ENCODE measurements at places on chromosomes 7 and 10.
A peak's percentile ranks its signal among the peaks of the same experiment; 100 is the strongest.

GRCh38 chr7:75732764-75733630, 5.7 kb downstream of the HIP1 start:
- no peak for DNase-seq

GRCh38 chr7:154676422-154677073, 326.4 kb downstream of the PAXIP1 start:
- DNase-seq = no peak

DNA sequence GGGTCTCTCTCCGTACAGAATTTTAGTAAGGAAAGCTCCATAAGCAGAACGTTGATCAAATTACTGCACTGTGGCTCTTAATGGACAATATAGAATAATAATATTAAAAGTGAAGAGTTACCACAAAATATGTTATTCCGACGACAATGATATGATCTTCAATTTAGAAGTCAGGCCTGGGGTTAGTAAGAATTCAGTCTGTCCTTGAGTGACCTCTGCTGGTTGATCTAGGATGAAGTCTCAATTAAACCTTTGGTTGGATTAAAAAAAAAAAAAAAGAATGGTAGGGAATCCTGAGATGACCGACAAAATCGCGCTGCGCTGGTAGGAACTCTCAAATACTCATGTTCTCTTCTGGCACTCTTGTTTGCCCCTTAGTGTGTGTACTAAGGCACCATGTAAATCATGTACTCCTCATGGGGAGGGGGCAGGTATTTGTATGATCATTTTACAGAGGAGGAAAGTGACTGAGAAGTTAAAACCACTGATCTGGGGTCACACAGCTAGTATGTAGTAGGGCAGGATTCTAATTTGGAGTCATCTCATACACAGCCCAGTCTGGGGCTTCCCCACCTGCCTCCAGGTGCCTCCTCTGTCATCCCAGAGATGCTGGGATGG, 161.3 kb upstream of the NPVF start:
- peak; percentile 13 for DNase-seq

- no peak for DNase-seq
Measured at GRCh38 chr7:16638282-16639280, 7.0 kb downstream of the ANKMY2 start.

DNA sequence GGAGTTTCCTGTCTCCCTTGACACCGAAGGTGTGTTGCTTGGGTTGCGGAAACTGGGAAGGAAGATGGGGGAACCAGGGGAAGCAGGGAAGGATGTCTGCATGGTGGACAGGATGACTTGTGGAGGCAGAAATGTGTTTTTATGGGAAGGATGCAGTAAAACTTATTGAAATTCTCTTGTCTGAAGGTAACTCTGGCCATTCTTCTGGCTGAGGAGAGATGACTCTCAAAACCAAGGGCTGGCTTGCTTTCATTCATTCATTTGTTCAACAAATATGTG, 1.5 kb downstream of the UBTD1 start:
- DNase-seq = no peak

- DNase-seq = no peak
Measured at GRCh38 chr10:35555962-35556930, 48.9 kb upstream of the GJD4 start.

DNA sequence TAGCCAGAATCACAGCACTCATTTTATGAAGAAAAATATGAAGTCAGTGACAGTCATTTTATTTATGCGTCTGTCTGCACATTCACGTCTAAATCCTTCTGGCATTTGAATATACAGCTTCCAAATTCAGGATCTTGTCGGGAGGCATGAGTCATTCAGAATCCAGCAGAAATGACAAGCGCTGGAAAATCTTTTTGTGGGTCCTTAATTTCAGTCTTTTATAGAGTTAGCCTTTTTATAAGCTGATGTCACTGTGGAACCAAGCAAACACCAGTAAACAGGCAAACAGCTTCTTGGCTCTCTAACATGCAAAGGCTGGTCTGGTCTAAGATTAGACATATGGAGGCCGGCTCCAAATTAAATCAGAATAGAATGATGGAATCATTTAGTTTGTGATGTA, 388.2 kb upstream of the TEX47 start:
- DNase-seq = no peak

DNA sequence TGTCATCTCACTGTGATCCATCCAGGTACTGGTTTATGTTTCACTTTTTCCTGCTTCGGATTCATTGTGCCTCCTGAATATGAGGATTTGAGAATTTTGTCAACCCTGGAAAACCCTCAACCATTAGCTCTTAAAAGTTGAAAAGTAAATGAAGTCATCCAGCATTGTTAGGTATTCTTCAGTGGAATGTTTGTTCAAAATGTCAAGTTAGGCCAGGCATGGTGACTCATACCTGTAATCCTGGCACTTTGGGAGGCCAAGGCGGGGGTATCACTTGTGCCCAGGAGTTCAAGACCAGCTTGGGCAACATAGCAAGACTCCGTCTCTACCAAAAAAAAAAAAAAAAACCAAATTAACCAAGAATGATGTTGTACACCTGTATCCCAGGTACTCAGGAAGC, 222.1 kb downstream of the NSUN6 start:
- no peak for DNase-seq

DNA sequence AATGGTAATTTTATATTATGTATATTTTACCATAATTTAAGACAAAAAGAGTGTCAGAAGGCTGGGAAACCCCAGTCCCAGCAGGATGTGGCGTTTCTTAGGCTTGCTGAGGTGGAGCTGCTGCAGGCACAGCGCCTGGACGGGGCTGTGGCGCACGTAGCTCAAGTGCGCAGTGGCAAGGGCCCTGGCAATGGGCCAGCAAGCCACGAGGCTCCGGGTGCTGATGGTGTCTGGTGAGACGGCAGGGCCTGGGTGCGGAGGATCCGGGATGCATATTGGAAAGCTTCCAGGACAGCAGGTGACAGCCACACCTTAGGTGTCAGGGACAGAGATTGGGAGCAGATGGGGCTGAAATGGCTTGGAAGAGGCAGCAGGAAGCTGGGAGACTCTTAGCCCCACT, 37.2 kb downstream of the CLEC2L start:
- no peak for DNase-seq

GRCh38 chr7:134741907-134742635, 37.4 kb upstream of the CALD1 start:
- DNase-seq = no peak

- DNase-seq = no peak
Measured at GRCh38 chr10:132158122-132158741, 28.5 kb upstream of the DPYSL4 start.

DNA sequence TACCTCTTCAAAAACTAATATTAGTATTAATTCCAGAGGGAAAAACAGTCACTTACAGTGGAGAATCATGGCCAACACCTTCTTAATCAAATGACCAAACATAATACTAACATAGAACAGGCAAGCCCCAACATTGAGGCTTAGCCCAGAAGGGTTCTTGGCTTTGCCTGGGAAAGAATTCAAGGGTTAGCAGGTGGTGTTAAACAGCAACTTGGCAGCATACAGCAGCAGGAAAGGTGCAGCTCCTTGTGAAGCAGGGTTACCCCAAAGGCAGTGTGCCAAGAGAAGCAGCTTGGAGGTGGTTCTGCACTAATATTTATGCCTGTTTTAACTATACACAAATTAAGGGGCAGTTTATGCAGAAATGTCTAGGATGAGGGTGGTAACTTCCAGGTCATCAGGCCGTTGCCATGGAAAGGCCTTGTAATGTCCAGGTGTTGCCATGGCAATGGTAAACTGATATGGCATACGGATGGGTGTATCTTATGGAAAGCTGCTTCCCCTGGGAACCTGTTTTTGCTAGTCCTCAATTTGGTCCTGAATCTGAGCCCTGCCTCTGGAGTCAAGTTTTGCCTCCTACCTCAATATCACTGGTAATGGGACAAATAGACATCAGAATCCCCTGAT, 27.2 kb upstream of the BEND7 start:
- no peak for DNase-seq

GRCh38 chr10:31939797-31940708, 11.4 kb upstream of the ARHGAP12 start:
- no peak for DNase-seq

DNA sequence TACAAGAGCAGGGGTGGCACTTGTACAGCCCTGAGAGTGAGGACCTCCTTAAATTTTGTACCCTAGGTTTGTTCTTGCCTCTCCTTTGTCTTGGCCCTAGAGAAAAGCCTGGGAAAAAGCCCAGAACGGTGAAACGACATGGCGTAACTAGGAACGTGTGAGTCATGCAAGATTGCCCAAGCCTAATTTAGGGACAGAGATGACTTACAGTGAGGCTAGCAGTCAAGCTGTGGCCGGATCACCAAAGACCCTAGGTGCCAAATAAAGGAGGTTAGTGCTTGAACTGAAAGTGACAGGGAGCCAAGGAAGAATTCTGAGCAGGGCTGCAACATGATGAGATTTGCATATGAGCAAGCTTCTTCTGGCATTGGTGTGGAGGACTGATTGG, 25.1 kb downstream of the TBXAS1 start:
- DNase-seq = no peak

GRCh38 chr7:23373151-23374004, 74.2 kb downstream of the MALSU1 start:
- DNase-seq = no peak

DNA sequence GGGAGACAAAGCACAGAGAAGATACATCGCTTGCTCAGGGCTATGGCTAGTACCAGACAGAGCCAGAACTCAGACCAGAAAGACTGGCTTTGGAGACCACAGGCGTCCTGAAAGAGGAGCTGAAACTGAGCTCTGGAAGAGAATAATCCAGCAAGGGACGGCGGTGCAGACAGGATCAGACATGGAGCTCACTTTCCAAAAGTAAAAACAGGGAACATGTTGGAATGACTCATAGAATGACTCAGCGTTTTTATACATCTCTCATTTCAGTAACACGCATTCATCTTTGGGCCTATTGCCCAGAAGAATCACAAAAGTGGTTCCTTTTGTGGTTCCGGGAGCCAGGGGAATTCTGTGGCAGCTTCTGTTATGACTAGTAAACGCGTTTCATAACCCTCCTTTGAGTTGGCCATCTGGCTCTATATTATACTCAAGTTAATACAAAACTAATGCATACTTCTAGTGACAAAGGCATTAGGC, 37.2 kb downstream of the PLEKHS1 start:
- no peak for DNase-seq

DNA sequence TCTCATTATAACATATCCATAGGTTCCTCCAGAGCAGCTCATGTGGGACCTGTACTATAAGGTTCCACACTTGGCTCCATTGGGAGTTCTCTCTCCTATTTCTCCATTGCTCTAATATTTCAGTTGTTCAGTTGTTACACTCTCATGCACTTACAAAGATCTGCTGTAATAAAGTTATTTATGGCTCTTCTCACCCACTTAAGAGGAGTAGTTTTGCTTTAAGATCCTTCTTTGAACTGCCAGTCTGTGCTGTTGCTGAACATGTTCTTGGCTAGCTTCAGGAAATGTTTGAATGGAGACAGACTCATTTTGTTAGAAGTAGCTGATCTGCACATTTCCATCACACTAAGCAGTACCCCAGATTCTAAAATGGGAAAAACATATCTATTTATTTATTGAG, 250.1 kb downstream of the CDK14 start:
- no peak for DNase-seq

- DNase-seq = no peak
Measured at GRCh38 chr7:2932402-2933251, 88.5 kb upstream of the GNA12 start.

DNA sequence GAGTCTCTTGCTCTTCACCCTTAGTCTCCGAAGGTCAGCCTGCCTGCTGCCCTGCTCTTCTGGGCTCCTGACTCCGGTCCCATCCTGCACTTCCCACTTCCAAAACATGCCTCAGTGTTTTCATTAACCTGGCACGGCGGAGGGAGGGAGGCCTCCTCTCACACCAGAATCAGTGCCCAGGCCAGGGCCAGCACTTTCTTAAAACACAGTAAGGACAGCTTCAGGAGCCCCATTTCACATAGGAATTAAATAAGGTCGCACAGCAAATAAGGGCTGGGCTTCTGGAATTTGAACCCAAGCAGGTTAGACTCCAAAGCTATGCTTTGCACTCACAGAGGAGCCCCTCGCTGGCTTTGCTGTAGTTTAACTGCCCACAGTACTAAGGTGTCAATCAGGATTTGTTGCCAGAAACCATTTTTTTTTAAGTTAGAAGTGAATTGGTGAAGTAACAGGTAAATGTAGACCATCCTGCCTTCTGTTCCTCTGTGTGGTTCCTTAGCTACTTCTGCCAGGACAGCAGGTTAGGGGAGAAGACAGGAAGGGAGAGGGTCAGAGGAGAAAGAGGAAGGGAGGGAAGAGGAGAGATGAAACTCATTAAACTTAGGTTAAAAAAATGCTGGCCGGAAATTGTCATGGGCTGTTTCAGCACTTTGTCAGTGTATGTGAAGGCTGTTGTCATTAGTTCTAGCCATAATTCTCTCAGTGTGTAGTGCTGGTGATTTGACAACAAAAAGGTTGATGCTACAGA, 1.1 kb downstream of the RASSF4 start:
- DNase-seq = no peak

GRCh38 chr10:31650010-31650409, 278.6 kb downstream of the ARHGAP12 start:
- no peak for DNase-seq

Measured in KG1 (cell line).